ENCODE measurements at places on chromosomes 1 and 21.
A peak's percentile ranks its signal among the peaks of the same experiment; 100 is the strongest.

GRCh38 chr1:53286955-53287354 is 40.9 kb downstream of the LRP8 start:
- no peak for DNase-seq

DNA sequence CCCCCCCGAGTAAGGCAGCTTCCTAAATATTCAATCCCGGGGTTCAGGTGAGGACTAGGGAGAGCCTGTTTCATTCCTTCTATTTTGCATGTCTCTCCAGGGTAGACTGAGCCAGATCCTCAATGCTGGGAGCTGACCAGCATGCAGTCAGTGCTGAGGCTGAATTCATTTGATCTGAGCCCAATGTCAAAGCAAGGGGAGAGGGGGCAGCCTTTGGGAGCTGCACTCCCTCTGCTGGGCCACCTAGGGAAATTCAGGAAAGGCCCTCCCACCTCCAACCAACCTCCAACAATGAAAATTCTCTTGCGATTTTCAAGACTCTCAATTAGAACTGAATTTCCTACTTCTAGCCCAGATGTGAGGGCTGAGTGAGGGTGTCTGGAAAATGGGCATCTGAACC is 371.2 kb downstream of the NPHP4 start:
- no peak for DNase-seq

- DNase-seq = no peak
These were observed 52.1 kb upstream of the CACHD1 start for GRCh38 chr1:64417803-64418202.

DNA sequence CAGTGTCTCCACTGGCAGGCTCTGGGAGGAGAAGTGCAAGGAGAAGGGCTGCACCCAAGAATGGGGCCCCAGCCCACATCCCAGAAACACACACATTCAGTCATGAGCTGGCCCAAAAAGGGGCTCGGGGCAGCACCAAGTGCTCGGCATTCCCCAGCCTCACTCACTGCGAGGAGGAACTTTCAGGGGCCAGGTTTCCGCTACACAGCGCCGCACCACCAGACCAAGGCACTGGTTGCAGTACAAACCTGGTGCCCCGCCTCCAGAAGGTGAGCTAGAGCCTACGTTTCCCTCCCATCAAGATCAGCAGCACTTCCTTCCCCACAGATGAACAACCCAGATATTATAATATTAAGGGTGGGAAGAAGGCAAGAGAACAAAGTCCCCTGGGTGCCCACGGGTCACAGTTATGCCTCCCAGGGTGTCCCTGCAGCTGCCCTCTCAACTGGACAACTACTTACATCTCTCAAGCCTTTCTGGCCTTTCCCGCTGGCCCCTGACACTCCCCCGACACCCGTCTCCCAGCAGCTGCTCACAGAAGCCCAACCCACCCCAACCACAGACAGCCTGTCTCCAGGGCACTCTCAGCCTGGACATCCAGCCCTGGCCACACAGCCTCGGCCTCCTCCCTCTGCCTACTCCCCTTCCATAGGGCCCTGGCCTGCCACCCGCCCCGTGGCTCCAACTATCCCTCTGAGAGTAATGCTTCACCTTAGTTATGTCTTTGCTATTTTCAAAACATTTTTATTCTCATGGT is 3.8 kb downstream of the PBXIP1 start:
- DNase-seq = no peak

DNA sequence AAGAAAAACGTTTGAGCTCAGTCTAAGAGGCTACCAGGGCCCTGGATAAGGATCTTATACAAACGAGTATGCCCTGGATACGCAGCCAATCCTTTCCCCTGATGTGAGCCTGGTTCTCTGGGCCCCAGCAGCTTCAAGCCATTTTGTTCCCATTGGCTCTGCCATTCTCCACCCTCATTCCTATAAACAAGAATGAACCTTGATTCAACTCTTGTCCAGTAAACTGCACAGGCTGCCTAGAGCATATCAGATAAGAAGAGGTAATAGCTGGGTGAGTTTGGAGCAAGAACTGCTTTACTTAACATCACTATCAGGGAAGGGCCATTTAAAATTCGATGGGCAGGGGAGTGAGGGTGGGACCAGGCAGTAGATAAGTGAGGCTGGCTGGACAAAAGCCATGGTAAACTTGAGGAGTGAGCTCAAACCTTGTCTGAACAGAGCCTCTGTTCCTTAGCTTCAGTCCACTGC is 11.3 kb downstream of the BTG2 start:
- DNase-seq = peak; percentile 89

DNA sequence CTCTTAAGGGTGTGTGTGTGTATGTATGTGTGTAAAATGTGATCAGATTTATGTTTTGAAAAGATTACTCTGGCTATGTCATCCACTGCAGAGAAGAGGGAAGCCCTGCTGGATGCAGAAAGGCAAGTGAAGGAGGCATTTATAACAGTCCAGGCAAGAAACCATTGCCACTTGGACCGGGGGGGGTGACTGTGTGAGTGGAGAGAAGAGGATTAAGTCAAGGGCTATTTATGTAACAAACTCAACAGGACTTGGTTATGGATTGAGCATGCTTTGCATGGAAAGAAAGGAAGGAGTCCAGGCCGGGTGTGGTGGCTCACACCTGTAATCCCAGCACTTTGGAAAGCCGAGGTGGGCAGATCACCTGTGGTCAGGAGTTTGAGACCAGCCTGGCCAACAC is 143.0 kb downstream of the URB2 start:
- DNase-seq = no peak

GRCh38 chr1:92538048-92538412 is 51.3 kb upstream of the GFI1 start:
- DNase-seq = no peak

GRCh38 chr1:43592051-43592665 is 57.8 kb upstream of the KDM4A start:
- DNase-seq = no peak

- no peak for DNase-seq
These were observed 529.3 kb downstream of the MATN1 start for GRCh38 chr1:30194046-30194619.

GRCh38 chr1:18631496-18632217 is 1.0 kb downstream of the PAX7 start:
- DNase-seq = no peak

GRCh38 chr1:94922761-94923331 is 4.1 kb downstream of the CNN3 start:
- DNase-seq = no peak

GRCh38 chr1:38071312-38072256 is 25.0 kb upstream of the POU3F1 start:
- no peak for DNase-seq

GRCh38 chr1:71857862-71858261 is 424.5 kb downstream of the NEGR1 start:
- no peak for DNase-seq

DNA sequence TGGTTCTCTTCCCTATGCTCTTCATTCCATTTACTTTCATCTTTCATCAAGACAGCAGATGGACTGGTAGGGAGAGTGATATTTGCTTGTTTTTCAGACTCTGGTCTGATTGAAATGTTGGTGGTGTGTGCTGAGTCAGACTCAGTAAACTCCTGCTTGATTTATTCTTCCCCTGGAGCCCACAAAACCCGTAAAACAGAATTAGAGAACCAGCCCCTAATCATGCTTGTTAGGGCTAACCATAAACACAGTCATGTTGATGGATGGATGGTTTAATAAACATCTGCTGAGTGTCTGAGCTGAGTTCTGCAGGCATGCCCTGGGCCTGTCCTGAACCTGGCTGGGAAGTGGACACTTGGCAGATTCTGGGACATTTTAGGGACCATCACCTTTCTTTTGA is 24.8 kb downstream of the NOS1AP start:
- DNase-seq = no peak

DNA sequence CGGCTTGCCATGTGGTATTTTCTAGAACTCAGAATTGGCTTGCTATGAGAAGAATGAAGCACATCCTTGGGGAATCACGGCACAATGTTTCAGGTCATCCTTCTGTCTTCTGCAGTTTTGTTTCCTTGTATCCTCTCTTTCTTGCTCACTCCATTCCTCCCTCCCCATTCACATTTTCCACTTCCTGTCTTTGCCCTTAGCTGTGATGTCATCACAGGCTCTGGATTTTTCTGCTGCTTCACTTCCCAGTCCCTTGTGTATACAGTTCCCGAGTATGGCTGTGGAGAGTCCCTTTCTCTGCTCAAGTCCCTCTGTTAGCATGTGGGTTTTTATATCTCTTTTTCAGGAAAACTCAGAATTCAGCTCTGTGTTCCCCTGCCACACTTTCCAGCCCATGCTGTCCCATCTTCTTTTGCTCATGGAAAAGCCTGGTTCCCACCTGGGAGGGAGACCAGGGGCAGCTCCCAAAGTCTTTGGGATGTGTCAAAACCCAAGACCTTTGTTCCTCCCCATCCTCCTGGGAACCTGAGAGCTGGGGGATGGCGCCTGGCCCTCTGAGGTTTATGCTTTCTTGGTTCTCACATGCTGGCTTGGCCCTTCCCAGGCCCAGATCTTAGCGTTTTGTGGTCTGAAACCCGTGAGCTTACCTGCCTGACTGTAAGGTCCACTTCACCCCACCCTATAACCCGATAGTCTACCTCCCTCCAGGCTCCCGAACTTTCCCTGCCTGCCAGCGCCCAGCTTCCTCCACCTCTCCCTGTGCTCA is 4.8 kb upstream of the RGS16 start:
- no peak for DNase-seq

- no peak for DNase-seq
These were observed 5.4 kb downstream of the PAX7 start for GRCh38 chr1:18635891-18636595.

GRCh38 chr1:60265560-60266535 is 192.3 kb upstream of the C1orf87 start:
- no peak for DNase-seq

GRCh38 chr1:8754993-8755392 is 62.4 kb downstream of the RERE start:
- DNase-seq = no peak

DNA sequence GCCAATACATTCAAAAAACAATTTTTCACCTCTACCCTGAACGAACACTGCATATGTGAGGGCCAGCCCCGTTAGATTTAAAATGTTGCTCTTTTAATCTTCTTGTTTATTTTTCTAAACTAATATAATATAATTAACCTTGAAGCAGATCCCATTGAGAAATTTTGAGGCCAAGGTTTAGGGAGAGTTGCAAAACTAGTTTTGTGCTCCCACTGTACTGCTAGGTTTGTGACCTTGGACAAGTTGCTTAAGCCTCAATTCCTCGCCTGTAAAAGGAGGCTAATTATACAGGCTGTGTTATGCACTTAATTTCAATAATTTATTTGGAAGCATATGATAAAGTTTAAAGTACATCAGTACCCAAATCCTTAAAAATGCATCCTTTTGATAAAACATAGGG is 3.7 kb downstream of the IL23R start:
- DNase-seq = no peak

- no peak for DNase-seq
These were observed 35.9 kb downstream of the CNST start for GRCh38 chr1:246602194-246602593.

DNA sequence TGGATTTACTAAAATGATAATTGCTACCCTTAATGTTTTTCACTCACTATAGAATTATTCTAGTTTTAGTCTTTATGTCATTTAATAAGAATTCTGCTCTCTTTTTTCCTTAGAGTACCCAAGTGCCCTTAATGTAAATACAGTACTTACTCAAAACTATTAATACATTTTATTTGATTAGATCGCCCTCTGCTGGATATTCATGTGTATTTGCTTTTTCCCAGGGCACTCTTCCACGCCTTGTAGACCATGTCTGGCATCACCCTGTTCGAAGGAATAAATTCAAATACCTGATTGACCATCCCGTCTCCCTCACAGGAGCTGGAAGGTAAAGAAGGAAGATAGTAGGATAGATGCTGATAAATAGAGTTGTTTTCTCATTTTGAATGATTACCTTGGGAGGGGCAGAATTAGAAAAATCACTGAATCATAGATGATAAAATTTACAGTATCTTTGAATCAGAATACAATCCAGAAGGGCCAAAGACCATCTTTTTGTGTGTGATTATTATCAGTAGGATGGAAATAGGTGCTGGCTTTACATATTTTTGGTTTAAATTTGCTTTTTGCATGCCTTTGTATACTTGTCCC is 4.1 kb downstream of the AXDND1 start:
- no peak for DNase-seq

DNA sequence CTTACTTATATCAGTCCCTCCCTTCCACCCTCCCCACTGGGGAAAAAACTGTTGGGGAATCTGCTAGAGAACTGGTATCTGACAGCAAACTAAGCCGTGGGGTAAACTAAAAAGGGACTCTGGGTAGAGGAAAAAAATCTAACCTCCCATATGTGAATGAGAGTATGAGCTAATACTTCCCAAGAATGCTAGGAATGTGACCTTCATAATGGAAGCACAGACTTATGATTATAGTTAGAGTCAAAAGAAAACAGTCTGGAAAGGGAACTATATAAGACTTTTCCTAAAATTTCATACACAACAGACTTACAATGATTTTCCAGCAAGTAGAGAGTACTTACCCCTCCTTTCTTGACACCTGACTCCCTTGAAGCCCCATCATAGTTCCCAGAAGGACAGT is 23.0 kb upstream of the RBBP5 start:
- no peak for DNase-seq

GRCh38 chr1:41239988-41240610 is 2.0 kb downstream of the SCMH1 start:
- DNase-seq = no peak

- no peak for DNase-seq
These were observed 18.0 kb downstream of the KIAA0319L start for GRCh38 chr1:35539073-35539823.
